Fibroblast of skin of left quadriceps (primary cell): ENCODE measurements at places on chromosomes 1 and 21.

GRCh38 chr1:175042650-175043049 lies 19.4 kb upstream of the MRPS14 start:
- no peak for DNase-seq

- no peak for DNase-seq
These were observed 39.8 kb upstream of the TNR start for GRCh38 chr1:175783126-175783722.

DNA sequence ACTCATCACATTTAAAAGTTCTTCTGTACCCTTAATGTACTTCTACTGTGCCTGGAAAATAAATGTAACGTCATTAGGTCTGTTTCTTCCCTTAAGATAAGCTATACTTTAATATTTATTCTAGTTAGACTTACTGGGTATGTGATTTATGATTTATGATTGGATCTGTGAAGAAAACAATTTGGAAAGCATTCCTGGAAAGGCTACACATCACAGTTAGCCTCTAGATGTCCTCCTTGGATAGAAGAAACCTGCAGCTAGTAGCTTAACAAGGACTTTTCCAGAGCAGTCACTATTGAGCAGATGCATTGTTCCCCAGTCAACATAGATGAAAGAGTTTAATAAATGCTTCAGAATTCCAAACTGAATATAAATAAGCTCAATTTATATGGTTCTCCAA lies 22.2 kb upstream of the ABL2 start:
- DNase-seq, result peak; percentile 18

GRCh38 chr1:58815686-58816071 lies 31.8 kb upstream of the JUN start:
- DNase-seq, result no peak

DNA sequence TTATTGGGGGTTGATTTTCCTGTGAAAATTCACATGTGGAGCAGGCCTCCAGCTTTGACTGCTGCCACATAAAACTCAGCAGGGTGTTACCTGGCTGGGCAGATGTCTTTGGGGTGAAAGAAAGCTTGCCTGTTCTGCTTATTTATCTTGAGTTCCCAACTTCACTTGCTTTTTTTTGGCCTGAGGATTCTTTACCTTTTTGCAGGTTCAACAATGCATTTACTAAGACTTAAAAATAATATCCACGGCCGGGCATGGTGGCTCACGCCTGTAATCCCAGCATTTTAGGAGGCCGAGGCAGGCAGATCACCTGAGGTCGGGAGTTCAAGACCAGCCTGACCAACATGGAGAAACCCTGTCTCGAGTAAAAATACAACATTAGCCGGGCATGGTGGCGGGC lies 509.1 kb downstream of the KIF26B start:
- DNase-seq, result no peak

DNA sequence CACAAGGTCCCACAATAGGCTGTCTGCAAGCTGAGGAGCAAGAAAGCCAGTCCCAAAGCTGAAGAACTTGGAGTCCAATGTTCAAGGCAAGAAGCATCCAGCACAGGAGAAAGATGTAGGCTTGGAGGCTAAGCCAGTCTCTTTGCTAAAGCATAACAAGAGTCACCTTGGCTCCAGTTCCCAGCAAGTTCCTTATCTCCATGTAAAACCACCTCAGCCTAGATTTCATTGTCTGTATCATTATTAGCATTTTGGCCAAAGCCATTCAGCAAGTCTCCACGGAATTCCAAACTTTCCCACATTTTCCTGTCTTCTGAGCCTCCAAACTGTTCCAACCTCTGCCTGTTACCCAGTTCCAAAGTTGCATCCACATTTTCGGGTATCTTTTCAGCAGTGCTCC lies 36.9 kb downstream of the PIGM start:
- no peak for DNase-seq

DNA sequence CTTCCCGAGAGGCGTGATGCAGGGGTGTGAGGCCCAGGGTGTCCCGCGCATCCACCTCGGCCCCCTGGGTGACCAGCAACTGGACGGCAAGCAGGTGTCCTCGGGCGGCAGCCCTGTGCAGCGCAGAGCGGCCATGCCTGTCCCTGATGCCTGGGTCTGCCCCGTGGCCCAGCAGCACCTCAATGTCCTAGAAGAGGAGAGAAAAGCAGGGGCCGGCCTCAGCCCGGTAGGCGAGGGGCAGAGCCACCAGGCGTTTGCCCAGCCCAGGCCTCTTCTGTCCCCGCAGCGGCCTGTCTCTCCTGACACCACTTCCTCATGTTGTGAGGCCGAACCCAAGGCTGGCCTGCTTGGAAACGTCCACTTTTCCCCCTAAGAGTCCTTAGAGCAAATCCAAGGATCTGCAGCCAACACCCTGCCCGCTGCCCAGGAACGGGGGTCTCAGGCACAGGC lies 1.7 kb downstream of the ANKRD65 start:
- DNase-seq, result no peak

DNA sequence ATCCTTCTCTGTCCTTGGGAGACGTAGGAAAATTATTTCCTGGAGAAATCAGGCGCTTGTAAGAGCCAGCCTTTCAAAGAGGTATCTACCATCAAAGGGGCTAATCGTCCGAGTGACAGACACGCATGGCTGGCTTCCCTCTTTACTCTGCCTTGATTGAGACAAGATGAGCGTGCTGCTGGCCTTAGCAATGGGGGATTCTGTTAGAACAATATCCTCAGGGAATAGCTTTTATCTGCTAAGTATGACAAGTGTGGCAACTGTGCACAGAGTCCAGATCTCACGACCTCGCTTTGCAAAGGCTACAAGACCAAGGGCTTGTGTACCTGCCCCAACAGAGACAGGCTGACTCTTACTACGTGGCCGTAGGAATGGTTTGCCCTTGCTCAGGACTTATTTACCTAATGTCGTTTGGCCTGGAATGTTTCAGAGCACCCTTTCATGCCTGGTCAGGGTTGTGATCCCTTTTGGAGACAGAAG lies 417.1 kb downstream of the KIF26B start:
- DNase-seq, result no peak
